ENCODE measurements at places on chromosomes 1 and 21.

DNA sequence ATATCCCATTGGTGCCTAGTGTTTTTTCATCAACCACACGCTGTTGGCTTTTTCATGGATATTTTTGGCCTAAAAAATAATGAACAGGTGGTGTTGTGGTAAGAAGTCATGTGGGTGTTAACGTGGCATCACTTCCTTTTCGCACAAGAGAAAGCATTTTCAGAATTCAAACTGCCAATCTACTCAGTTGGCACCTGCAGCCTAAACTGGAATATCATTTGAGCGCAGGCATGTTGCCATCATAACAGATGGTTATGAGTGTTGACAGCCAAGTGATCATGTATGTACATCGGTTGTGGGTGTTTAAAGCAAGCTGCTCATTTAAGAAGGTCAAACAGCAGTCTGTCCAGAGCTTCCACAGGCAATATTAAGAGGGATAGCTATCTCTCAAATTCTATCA is 1963.0 kb downstream of the NCAM2 start:
- DNase-seq, result no peak

DNA sequence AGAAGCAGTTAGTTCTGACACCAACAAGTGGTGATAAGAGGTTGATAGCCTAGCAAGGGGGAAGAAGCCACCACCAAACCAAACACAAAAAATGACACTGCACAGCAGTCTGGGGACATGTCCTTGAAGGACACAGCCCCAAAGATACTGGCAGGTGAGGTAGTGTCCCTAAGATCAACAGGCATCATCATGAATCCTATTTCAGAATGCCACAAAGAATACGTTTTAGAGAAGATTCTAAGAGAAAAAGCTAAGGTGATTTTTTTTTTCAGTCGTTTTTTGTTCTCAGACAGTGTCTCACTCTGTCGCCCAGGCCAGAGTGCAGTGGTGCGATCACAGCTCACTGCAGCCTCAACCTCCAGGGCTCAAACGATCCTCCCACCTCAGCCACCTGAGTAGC is 19.6 kb downstream of the MTHFR start:
- DNase-seq, result no peak

- DNase-seq, result no peak
Observed at GRCh38 chr1:24954631-24955030, 24.6 kb upstream of the RUNX3 start.

DNA sequence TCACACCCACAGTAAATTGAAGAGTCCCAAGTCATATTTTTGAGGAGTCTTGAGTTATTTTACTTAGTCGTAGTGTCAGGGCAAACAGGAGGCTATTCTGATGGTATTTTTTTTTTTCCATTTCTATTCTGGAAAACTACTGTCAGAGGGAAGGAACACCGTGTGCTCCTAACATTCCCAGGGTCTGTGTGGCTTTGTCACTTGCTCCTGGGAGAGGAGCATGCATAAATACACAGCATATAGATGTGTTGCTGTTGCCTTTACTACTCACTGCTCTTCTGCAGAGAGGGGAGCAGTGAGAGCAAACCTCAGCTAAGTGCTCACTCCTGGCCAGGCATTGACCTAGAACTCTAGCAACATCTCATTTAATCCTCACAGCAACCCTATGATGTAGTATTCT is 45.8 kb downstream of the COLGALT2 start:
- DNase-seq, result no peak

DNA sequence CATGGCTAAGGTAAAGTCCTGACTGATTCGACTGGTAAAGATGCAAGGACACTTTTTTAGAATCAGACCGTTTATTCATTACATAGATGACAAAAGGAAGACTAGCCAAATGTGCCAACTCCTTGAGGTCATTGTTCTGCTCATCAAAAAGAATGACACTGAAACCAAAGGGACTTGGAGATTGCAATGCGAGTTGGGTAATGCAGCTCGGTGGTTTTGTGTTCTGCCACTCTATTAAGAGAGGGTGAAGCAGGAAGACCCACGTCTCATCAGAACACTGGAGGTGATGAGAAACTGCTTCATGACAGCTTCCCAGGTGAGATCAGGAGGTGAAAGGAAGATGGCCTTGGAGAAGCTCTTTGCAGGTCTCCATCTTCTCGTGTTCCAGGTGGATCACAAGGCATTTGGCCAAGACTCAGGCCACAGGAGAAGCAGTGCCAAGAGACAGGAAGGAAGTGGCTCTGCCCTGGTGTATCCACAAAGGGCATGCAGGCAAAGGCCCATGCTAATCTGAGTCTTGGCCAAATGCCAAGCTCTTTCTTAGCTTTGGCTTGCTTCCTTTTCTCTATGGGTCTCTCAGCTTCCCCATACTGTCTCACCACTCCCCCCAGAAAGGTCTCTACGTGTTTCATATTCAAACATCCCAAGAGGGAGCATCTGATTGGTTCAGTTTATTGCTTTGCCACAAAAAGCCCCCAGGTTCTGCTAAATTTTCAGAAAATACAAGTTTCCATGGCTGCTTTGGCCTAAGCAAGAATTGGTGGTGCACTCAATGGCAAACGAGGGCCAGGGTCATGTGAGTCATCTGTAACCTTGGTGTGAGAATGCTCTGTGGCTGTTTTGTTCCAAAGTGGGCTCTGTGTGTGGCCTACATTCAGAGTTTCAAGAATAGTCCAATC is 5.7 kb upstream of the CCT8 start:
- no peak for DNase-seq

DNA sequence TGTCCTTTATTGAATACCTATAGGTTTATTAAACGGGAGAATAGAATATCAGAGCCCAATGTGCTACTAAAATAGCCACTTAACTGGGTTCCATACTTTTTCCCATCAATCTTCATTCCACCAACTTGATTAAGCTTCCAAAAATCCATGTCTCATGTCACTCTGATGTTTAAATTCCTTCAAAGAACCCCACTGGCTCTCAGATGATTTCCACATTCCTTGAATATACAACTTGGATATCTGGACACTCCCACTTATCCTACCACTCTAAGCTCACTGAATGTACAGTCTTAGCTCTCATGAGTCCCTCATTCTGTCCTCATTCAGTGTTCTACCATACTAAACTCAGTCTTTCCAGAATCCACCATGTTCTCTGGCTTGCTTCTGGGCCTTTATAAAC is 21.1 kb downstream of the COL11A1 start:
- no peak for DNase-seq

DNA sequence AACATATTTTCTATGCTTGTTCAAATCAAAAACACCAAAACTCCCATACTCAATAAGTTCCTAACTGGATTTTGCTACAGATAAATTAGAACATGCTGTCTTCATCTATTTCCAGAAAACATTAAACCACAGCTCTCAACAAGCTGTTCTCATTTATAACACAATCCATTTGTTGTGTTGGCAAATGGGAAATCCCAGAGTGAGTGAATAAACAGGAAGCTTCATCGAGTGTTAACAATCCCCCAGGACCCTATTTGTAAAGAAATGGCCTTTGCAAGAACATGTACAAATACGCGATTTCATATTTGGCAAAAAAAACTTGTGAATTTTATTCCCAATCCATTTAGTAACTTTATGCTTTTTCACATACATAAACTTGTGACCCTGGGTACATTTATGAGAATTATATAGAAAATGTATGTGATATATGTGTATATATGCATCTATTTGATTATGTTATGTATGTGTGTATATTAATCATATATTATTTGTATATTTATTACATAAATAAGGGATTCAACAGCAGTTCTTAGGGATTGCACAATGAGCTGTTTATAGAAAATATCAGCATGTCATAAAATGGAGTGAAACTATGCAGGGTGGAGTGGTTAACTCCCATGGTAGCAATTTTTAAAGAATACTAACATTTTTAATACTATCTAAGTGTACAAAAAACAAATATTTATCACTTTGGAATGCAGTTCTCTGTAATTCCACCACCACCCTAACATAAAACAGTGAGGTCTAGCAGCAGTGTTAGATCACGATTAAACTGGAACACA is 160.0 kb downstream of the NEGR1 start:
- no peak for DNase-seq

DNA sequence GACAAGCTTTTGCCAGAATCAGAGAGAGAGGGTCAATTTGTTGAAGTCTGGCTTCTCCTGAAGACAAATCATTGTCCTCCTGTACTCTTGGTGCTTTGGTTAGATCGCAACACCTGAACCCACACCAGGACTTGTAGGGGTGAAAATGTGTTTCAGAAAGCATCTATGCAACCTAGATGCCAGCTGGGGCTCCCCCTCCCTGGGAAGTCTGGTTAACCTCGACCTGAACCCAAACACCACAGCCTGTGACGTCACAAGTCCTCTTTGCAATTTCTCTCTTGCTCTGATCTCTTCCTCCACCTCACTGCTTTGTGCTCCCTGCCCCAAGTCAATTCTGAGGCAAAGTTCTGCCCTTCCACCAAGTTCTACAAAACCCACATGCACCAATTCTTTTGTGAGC is 42.8 kb upstream of the USP24 start:
- peak; percentile 47 for DNase-seq

DNA sequence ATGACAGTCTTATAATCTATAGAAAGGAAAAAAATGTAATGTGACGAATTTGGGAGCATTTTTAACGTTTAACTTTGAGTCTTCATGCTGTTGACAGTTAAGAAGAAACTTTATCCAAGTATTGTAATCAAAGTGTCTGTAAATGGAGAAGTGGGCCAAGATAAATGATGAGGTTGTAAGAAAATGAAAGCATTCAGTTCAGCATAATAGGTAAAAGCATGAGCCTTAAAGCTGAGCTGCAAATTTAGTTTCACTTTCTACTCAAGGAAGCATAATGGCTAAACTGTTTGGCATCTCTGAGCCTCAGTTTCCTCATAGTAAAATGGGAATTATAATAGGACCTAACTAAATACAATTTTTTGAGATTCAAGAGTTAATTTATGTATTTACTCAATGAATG is 1554.8 kb downstream of the KCNT2 start:
- no peak for DNase-seq

- no peak for DNase-seq
Observed at GRCh38 chr1:91604632-91605031, 104.0 kb downstream of the CDC7 start.

DNA sequence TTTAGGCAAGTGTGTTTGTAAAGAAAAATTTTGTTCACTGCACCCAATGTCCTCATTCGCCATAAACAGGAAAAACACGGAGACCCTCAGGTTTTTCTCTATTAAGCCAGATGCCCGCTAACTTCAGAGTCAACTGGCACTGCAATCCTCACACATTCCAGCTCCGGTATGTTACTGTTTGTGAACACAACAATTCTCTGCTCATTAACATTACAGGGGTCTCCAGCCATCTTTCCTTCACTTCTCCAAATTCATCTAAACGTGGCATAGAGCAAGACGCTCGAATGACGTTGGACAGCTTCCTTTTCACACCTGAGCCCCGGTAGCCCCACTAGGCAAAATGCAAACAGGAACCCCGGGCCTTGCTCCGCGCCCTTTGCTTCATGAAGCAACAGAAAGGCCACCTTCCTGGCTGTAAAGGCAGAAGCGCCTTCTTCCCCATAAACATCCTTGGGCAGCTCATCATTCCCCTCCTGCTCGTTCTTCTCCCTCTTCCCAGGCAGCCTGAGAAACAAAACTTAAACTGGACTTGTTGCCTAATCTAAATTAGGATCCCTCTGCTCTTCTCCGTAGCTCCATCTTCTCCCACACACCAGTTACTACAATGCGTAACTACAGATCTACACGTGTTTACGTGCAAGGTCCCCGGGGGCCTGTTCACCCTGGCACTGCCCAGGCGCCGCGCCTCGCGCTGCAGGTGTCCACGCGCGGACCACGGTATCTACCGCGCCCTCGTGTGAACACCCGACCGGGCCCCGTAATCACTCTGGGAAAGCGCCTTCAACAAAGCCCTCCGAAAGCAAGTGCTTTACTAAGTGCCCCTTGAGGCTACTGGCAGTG is 1.2 kb downstream of the LBR start:
- peak; percentile 31 for DNase-seq

GRCh38 chr1:232172563-232172962 is 457.4 kb downstream of the SIPA1L2 start:
- DNase-seq, result no peak

- DNase-seq, result no peak
Observed at GRCh38 chr1:46464915-46465314, 24.7 kb upstream of the DMBX1 start.
